GM04503 (cell line): ENCODE measurements at places on chromosomes 5 and 9.
A peak's percentile ranks its signal among the peaks of the same experiment; 100 is the strongest.

GRCh38 chr5:80346055-80346454 is 26.3 kb downstream of the SPZ1 start:
- no peak for DNase-seq

- peak; percentile 37 for DNase-seq
Observed at GRCh38 chr5:115985802-115986757, 23.8 kb downstream of the LVRN start.

GRCh38 chr9:136293476-136294077 is 10.3 kb downstream of the CCDC187 start:
- no peak for DNase-seq

DNA sequence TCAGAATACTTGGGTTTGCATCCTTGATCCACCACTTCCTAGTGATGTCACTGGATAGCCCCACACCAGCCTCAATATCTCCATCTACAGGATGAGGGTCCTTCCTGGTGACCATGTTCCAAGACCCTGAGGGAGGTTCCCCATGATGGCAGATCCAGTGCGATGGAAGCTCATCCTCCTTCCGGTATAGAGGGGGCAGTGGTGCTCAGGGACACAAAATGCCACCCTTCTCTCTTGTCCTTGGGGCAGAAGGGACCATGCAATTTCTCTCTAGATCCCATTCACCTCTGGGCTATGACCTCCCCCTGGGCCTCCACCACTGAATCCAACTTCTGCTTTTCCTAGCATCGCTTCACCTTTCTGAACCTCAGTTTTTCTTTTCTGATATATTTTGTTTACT is 5.4 kb upstream of the SLC25A51 start:
- DNase-seq = no peak

- no peak for DNase-seq
Observed at GRCh38 chr9:122386311-122386872, 15.6 kb downstream of the PTGS1 start.

GRCh38 chr9:108831496-108832178 is 24.1 kb downstream of the ACTL7B start:
- DNase-seq = no peak
